ENCODE measurements at places on chromosomes 12 and 14.

DNA sequence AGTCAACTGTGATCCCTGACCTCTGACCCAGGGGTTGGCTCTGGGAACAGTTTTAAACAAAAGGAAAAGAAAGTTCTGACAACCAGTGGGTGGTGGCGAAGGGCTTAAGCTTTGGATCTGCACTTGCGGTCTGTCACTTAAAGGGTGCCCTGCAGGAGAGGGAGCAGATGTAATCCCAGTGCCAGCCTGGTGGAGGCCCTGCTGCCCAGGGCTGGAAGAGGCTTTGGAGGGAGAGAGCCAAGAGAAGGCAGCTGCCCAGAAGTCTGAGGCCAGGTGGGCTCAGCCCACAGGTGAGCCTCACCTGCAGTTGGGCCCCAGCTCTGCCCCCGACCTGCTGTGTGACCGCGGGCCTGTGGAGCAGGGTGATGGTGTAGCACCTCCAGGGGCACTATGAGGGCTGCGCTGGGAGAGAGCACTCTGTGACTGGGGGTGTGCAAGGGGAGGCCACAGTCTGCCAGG, 19.1 kb downstream of the SH2B3 start:
- no peak for DNase-seq

GRCh38 chr12:106999446-106999845, 12.5 kb upstream of the MTERF2 start:
- no peak for DNase-seq

GRCh38 chr12:77058740-77059139, 6.6 kb downstream of the E2F7 start:
- no peak for DNase-seq

GRCh38 chr12:3313675-3314663, 177.0 kb upstream of the PRMT8 start:
- no peak for DNase-seq

GRCh38 chr14:82587226-82587625, 1053.6 kb upstream of the SEL1L start:
- no peak for DNase-seq

DNA sequence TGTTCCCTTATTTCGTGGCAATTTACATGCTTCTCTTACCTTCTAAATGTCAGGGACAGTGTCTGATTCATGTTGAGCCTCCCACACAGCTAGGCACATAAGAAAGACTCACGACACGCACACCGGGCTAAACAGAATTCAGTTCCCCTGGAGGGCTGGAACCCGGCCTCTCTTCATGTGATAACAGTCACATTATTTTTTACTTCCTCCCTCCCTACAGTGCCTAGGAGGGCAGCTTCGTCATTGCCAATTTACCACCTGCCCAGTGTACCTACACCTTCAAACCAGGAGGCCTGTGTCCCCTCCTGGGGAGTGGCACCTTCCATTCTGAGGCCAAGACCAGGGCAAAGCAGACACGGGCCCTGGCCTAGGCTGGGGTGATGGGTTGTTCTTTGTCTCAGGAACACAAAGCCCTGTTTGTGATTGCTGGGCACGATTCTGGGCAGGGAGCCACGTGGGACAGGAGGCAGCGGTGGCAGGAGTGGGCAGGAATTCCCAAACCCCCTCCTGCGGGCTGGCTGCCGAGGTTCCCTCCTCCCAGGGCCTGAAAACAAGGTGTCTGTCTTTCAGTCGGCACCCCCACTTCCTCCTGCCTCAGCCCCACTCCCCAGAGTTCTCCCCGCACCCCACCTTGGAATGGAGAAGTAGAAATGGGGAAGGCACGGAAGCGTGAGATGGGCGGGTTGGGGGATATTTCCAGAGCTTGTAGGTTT, 6.8 kb upstream of the RASAL1 start:
- DNase-seq, result peak; percentile 85

GRCh38 chr14:93736378-93737014, 51.8 kb downstream of the PRIMA1 start:
- no peak for DNase-seq

GRCh38 chr12:125331342-125332052, 266.3 kb downstream of the AACS start:
- DNase-seq, result no peak

DNA sequence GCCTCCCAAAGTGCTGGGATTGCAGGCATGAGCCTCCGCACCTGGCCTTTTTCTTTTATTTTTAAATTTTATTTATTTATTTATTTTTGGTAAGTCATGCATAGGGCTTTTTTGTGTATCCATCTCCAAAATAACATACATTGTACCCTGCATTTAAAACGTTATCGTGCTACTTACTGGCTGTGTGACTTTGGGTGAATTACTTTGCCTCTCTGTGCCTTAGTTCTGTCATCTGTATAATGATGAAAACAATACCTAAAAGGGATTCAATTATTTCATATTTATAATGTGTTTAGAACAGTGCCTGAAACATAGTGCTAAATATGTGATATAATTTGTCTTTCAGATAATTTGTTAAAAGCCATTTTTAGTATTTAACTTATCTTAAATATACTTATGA, 19.6 kb downstream of the ZCRB1 start:
- DNase-seq, result no peak

- DNase-seq, result no peak
These were observed 12.2 kb downstream of the SCYL2 start for GRCh38 chr12:100279159-100279558.

DNA sequence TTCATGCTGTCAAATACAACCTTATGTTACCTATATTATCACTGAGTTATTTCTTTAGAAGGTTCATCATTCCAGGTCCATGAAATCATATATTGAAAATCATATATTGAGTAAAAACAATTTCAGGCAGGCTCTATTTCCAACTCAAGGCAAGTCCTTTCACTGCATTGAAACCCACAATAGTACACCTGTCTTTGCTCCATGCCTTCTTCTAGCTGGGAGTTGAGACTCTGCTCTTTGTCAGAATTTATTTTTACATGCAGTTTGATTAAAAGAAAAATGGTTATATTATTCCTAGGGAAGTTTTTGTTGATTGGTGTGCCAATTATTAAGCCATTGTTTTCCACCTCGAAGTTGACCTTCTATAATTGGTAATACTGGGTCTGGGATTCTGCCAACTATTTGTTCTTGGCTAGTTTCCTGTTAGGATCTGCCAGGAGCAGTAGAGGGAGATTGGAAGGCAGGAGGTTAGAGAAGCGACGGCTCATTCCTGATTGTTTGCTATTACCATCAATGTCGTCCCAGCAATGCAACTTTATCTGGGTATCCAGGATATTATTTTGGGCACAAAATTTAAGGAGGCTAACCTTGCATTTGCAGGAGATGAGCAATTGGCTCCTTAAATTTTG, 79.5 kb upstream of the MIS18BP1 start:
- no peak for DNase-seq

- DNase-seq, result no peak
These were observed 12.9 kb upstream of the TNFRSF1A start for GRCh38 chr12:6354495-6355393.

DNA sequence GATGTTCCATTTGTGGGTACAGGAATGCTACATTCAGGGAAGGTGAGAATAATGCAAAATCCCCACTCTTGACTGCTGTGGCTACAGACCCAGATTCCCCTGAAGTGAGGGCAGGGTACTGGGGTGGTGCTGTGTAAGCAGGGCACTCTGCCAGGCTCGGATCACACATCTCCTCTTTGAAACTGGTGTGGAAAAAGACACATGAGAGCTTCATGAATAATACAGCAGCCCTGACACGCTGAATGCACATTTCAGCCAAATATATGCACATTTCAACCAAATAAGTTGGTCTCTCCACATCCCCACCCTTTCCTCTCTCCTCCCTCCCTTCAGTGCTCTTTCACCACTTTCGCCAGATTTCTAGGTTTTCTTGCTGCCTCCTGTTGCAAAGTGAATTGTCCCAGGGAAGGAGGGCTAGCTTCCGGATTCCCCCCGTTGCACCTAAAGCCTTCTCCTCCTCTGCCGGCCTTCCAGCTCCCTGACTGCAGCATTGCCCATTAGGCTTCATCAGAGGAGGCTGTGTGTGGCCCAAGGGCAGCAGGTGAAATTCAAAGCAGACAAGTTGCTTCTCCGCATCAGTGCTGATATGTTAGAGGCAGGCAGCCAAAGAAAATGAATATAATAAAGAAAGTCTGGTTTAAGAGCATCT, 118.2 kb upstream of the TMCC3 start:
- no peak for DNase-seq

GRCh38 chr12:49413010-49413409, 45.7 kb downstream of the SPATS2 start:
- no peak for DNase-seq

GRCh38 chr12:27907766-27908165, 64.8 kb downstream of the PTHLH start:
- no peak for DNase-seq

DNA sequence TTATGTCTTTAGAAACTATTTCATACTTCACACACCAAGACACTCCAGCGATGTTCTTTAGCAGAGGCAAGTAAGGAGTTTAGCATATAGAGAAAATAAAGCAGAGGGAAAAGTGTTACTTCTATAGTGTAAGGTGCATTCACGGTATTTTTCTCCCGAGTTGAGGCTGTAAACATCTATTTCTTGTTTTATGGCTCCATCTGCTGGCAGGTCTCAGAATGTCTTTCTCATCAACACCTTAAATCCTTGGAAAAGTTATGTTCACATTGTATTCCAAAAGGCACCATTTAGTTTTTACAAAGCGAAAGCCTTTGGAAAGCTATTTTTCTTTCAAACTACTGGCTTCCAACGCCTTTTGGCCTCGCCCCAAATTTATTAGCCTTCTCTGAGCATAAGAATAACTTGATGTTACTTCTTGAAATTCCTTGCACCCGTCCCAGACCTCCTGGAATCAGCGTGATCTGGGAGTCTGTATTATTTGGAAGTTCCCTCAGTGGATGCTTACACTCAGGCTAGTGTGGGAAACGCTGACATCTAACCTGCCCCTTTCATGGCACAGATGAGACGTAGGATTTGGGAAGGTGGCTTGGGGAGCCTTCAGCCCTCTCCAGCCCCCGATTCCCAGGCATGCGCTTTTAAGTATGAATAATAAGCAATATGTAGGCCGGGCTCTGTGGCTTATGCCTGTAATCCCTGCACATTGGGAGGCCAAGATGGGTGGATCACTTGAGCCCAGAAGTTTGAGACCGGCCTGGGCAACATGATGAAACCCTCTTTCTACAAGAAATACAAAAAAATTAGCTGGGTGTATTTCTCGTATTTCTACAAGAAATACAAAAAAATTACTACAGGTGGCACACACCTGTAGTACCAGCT, 1.9 kb upstream of the PIWIL1 start:
- no peak for DNase-seq

- no peak for DNase-seq
These were observed 239.2 kb upstream of the RMST start for GRCh38 chr12:97223419-97223818.

DNA sequence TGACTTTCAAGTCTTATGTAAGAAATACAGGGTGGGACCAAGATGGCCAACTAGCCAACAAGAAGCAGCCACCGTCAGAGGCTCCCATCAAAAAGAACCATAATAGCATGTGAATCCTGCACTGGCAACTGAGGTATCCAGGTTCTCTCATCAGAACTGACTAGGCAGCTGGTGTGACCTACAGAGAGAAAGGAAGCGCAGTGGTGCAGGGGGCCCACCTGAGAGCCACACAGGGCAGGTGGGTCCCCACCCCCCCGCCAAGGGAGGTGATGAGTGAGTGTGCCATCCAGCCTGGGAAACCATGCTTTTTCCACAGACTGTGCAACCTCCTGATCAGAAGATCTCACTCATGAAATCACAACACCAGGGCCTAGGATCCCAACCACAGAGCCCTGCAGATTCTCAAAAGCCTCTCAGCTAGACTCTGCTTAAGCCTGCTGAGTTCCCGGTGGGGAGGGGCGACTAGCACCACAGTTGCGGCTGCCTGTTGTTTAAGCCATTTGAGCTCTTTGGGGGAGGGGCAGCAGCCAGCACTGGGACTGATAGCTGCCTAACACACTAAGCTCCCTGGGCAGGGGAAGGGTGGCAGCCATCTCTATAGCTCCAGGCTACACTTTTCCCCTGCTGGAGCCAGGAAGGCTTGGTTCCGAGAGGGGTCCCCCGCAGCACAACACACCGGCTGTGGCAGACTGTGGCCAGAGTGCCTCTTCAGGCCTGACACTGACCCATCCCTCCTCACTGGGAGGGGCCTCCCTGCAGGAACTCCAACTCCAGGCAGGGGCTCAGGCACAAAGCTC, 75.3 kb downstream of the GARIN6 start:
- DNase-seq, result no peak

GRCh38 chr12:18546399-18546798, 191.4 kb downstream of the PLCZ1 start:
- no peak for DNase-seq

GRCh38 chr12:14256121-14256520, 109.4 kb upstream of the ATF7IP start:
- DNase-seq, result no peak

GRCh38 chr12:124967016-124967739, 21.8 kb downstream of the DHX37 start:
- no peak for DNase-seq

DNA sequence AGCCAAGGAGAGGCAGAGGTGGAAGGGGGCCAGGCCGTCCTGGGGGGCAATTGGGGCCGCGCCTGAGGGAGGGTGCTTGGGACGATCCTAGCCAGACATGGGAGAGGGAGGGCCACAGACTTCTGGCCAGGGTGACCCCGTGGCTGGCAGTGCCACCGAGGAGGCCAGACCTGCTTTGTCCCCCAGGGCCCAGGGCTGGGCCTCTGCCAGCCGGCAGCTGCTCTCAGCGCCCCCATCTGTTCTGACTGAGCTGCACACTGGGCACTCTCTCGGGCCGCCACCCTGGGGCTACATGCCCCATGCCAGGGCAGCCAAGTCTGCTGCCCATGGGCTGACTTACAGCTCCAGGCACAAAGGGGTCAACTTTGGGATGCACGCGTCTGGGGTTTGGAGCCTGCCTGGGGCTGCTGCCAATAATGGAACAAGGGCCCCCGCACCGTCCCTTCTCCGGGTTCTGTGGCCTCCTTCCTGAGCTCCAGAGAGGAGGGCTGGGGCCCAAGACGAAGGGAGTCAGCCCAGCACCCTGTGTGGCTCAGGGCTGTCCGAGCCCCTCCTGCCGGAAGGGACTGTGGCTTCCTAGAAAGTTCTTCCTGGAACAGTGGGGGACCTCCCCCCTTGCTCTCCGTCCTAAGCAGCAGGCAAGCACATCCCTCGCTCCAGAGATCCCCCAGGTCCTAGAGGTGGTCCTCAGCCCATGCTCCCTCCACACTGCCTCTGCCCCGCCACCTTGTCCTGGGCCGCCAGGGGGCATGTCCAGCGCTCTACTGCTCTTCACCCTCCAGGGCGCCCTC, 1.1 kb downstream of the ADSS1 start:
- DNase-seq, result no peak

- no peak for DNase-seq
These were observed 40.1 kb upstream of the VPS33A start for GRCh38 chr12:122306407-122306806.
